ENCODE measurements at places on chromosomes 1 and 21. TPM values are rescaled to one million over a fixed set of nuclear protein-coding genes. Genes with fewer than 3 reads are reported as not detected.
A peak's percentile ranks its signal among the peaks of the same experiment; 100 is the strongest.

The ROR1 gene
- total RNA-seq, result 46.1 TPM

DNA sequence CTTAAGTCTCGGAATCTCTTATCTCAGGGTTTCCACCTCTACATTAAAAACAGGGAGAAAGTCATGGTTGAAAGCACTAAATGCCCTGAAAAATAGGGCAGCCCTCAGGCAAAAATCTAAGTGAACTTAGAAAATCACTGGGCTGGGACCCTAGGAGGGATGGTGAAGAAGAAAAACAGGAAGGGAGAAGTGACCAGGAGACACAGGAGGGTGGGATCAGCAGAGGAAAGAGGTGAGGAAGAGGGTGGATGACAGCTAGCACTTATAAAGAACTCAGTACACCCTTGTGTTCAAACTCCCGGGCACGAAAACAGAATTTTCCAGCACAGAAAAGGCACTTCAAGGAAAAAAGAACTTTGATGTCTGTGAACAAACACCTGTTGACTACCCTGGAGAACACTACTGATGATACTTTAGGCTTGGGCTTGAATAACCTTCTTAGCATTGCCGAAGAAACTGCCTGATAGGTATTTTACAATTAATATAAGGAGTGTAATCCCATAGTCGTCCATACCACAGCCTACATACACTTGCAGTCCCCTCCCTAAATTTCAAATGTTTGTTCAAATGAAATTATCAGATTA lies 2.0 kb downstream of the CHML start:
- no peak for DNase-seq
- H3K27ac ChIP-seq, result no peak overlapping the region
- no peaks in the 10 kb centered on the region for H3K27me3 ChIP-seq
- peaks cover 12% of the 10 kb centered on the region for H3K4me1 ChIP-seq
- H3K4me3 ChIP-seq, result no peak overlapping the region

DNA sequence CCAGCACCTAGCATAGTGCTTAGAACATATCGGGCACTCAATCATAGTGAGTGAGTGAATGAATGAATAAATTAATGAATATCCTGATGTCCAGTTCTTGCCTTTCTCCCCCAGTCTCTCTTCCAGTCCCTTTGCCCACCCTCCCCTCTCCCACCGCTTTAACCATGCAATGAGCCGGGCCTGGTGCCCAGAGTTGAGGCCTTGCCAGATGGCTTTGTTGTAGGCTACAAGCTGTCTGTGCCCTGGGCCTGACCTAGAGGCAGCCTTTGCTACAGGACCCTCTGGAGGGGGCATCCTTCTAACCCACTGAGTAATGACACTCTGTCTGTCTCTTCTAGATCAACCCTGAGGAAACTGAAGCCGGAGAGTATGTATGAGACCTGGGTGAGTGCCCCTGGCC lies 6.9 kb downstream of the CASQ1 start:
- H3K4me1 ChIP-seq, result peaks cover 12% of the 10 kb centered on the region
- no peaks in the 10 kb centered on the region for H3K27me3 ChIP-seq
- DNase-seq, result no peak
- H3K27ac ChIP-seq, result no peak overlapping the region
- H3K4me3 ChIP-seq, result no peak overlapping the region
- H3K36me3 ChIP-seq, result no peaks in the 10 kb centered on the region

- H3K4me3 ChIP-seq, result no peak overlapping the region
- no peak overlapping the region for H3K27ac ChIP-seq
- H3K36me3 ChIP-seq, result no peaks in the 10 kb centered on the region
- no peaks in the 10 kb centered on the region for H3K4me1 ChIP-seq
- DNase-seq, result no peak
These were observed 93.9 kb downstream of the GLIS1 start for GRCh38 chr1:53644909-53645689.

DNA sequence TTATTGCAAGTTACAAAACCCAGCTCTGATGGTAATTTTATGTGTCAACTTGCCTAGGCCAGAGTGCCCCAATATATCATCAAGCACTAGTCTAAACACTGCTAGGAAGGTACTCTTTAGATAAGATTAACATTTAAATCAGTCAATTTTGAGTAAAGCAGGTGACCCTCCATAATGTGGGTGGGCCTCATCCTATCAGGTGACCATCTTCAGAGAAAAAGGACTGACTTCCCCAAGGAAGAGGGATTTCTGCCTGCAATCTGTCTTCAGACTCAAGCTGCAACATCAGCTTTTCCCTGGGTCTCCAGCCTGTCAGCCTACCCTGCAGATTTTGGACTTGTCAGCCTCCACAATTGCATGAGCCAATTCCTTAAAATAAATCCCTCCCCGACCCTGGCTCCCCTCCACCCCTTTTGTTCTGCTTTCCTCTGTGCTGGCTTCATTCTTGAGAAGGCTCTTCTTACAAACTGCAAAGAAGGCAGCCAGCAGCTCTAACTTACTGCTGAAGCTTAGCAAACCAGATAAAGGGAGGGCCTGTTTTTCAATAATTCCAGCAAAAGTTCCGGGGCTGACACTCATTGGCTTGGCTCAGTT lies 56.4 kb upstream of the RUNX3 start:
- H3K27ac ChIP-seq, result no peak overlapping the region
- H3K4me3 ChIP-seq, result no peak overlapping the region
- H3K27me3 ChIP-seq, result no peaks in the 10 kb centered on the region
- H3K4me1 ChIP-seq, result no peaks in the 10 kb centered on the region
- no peaks in the 10 kb centered on the region for H3K36me3 ChIP-seq
- DNase-seq, result no peak

The AIM2 gene
- 4.0 TPM for total RNA-seq

GRCh38 chr1:101587741-101588140 lies 350.9 kb downstream of the S1PR1 start:
- peak; percentile 14 for DNase-seq
- no peak overlapping the region for H3K4me3 ChIP-seq
- H3K4me1 ChIP-seq, result peaks cover 10% of the 10 kb centered on the region
- peak overlapping the region; percentile 47 for H3K27ac ChIP-seq
- no peaks in the 10 kb centered on the region for H3K27me3 ChIP-seq
